ENCODE measurements at places on chromosomes 1 and 21.

DNA sequence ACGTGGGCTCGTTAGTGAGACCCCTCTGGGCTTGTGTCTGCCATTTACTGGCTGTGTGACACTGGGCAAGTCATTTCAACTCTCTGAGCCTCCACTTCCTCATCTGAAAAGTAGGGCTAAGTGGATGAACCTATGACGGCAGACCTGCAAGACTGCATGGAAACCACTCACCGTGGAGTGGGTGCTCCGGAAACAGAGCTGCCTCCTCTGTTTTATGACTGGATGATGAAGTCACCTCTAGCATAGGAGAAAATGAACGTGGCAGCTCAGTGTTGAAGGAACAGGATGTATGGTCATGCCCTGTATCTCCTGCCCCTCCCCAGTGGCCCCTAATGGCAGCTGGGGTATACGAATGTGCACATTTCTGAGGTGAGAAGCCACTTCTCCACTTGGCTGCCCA, 40.5 kb downstream of the STPG1 start:
- DNase-seq: no peak

DNA sequence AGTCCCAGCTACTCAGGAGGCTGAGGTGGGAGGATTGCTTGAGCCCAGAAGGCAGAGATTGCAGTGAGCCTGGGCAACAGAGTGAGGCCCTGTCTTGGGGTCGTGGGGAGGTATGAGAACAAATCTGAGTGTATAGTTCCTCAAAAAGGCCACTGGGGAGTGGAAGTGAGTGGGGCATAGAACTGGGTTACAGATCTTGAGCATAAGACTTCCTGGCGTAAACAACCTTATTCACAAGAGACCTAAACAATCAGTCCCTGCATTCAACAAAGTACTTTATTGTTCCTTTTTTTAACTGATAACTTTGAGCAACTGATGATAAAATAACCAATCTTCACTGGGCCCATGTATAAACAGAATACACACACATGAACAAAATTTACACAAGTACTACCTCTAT, 72.7 kb upstream of the MUTYH start:
- DNase-seq: no peak

DNA sequence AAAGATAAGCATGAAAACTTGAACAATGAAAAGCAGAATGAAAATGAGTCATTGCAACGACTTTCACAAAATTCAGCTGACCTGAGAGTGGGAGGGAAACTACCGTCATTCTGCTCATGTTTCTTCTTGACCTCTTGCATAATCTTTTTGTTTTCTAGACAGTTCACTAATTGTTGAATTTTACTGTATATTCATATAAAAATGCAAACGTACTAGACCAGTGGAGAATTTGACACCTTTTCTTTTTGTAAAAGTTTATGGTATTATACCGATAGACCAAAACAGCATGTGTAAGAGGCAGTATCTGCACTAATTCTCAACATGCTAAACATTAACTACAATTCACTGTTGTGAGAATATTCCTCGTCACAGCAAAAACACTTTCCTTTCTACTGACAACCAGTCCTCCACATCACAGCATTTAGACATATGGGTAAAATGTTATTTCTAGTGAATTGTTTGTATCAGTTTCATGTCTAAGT, 137.8 kb downstream of the GREM2 start:
- DNase-seq: no peak

- DNase-seq: no peak
These were observed 63.4 kb upstream of the SRSF10 start for GRCh38 chr1:24043345-24044032.

GRCh38 chr1:205421798-205422197, at the start of gene LEMD1:
Gene LEMD1, minus strand, starts transcription at chr1:205422056. Its CDS starts 1,520 bp downstream, at chr1:205420536.
- DNase-seq: no peak

GRCh38 chr1:3727825-3728776, 24.1 kb upstream of the CCDC27 start:
- no peak for DNase-seq

GRCh38 chr1:22064751-22065402, 12.4 kb downstream of the CDC42 start:
- DNase-seq: no peak

DNA sequence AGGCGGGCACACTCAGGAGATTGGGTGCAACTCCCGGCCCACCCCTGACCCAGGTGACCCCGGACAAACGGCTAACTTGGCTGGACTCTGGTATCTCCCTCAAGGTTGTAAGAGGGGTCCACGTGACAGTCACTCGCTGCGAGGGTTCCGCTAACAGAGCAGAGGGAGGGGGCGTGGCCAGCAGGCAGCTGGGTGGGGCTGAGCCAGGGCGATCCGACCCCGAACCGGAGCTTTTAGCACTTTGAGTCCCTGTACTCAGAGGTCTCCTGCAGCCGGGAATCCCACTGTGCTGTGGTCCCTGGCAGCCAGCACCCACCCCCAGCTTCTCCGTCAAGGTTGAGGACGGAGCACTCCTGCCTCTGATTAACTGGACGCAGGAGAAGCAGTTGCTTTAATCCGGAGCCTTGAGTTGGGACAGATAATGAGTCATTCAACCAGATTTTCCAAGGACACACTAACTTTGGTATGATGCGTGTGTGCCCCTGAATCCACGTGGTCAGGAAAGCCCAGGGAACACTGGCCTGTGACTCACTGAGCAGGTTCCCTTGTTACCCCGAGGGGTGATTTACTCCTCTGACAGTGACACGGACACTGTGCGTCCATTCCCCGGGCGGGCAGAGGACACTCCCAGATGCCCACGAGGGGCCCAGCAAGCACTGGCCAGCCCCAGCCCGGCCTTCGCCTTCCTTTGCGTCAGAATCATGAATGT, 16.8 kb downstream of the TRPM2 start:
- DNase-seq: no peak

GRCh38 chr1:17912491-17912890, 157.4 kb downstream of the ACTL8 start:
- DNase-seq: no peak

GRCh38 chr1:22238356-22239224, 95.7 kb upstream of the WNT4 start:
- no peak for DNase-seq

DNA sequence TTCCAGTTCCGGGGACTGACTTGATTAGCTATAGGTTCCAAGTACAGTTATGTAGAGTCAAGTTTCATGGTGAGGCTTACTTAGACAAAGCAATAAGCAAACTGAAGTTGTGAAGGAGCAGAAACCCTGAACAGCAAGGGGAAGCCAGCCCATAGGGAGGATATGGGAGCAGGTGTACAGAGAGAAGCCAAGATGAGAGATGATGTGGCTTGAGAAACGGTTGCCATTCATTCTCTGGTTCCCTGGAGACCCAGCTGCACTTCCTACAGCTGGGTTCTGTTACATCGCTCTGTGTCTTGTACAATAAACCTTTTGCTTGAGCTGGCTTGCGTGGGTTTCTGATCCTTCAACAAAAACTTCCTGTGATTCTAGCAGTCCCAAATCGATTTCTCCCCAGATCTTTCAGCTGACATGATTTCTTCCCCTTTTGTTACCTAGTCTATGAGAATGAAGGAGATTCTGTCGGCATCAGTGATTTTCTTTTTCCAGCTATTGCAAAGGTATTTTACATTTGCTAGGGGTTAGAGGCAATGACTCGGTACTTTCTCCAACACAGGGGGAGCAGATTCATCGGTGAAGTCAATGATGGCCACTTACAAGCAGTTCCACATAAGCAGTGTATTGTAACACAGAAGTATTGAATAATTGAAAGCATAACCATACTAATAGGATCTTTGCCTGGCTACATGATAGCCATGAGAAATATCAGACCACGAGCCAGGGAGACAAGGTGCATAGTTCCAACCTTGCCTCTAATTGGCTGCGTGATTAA, 67.3 kb downstream of the URB2 start:
- DNase-seq: no peak
